ENCODE measurements at places on chromosomes 5 and 9.

- DNase-seq: no peak
These were observed 287.5 kb upstream of the IRX1 start for GRCh38 chr5:3307982-3308621.

DNA sequence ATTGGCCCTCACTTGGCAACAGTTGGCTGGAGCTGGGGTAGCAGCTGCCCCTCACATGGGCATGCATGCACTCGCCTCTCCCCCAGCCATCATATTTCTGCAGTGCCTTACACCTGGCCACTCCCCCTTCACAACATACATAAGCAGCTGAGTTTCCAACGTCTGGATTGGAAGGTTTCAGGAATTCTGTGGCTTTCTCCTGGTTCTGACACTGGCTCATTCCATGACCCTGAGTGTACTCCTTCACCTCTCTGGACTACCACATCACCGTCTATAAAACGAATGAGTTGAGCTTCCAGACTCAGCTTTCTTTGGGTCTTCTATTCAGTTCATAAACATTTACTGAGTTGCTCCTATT lies 84.3 kb downstream of the GALNT10 start:
- no peak for DNase-seq

GRCh38 chr5:171635561-171636245 lies 149.9 kb upstream of the SMIM23 start:
- no peak for DNase-seq

- DNase-seq: no peak
These were observed 169.2 kb downstream of the CACNA1B start for GRCh38 chr9:138046641-138047301.

- DNase-seq: no peak
These were observed 32.6 kb downstream of the BARX1 start for GRCh38 chr9:93922535-93922934.

- DNase-seq: no peak
These were observed 115.5 kb downstream of the COL23A1 start for GRCh38 chr5:178474562-178475184.

DNA sequence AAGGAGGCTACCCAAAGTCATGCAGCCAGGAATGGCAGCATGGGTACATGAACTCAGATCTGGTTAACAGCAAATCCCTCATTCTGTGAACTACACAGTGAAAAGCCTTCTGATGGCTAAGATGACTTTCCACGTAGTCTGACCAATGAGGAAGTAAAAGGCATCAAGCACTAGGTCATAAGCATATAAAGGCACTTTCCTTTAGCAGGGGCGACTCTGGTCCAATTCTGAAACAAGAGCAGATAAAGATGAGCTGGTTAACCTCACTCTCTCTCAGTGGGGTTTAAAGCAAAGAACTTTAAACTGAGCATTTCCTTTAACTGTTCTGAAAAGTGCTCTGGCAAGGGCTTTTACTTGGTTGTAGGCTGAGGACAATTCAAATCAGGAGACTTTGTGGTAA lies 21.1 kb downstream of the PSMB7 start:
- DNase-seq: no peak

DNA sequence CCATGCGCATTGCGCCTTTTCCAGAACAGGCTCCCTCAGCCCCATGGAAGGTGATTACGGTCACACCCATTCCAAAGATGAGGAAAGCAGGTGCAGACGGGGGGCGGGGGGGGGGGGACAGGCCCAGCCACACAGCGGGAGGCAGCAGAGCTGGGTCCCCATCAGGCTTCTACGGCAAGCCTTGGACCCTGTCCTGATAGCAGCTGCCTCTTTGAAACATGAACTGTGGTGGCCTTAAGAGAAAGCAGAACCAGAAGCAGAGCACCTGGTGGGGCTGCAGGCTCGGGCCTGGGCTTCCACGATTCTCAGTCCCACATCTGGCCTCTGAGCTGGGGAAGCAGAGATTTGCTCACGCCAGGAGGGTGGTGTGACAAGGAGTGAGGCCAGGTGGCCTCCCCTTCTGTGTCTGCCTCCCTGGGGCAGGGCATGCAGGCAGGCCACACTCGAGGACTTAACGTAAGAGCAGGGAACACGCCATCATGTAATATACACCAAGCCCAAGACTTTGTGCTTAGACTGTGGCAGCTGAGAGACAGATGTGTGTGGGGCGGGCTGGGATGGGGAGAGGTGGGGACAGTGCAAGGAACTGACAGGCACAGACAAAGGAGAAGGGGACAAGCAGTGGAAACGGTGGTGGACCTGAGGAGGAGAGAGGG lies 14.2 kb upstream of the PHYKPL start:
- DNase-seq: no peak
